ENCODE measurements at places on chromosomes 16 and 17.

DNA sequence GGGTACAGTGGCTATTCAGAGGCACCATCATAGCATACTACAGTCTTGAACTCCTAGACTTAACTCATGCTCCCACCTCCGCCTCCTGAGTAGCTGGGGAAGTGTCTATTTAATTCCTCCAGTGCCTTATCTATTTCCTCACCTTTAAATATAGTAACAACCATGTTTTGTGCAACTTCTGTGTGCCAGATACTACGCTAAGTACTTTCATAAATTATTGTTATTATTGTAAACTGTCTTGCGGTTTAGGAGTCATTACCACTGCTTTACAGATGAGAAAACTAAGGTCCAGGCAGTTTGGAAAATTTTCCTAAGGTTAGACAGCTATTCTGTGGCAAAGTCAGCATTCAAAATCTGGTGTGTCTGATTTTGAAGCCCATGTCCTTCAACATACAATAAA lies 359.1 kb upstream of the XYLT1 start:
- no peak for DNase-seq

DNA sequence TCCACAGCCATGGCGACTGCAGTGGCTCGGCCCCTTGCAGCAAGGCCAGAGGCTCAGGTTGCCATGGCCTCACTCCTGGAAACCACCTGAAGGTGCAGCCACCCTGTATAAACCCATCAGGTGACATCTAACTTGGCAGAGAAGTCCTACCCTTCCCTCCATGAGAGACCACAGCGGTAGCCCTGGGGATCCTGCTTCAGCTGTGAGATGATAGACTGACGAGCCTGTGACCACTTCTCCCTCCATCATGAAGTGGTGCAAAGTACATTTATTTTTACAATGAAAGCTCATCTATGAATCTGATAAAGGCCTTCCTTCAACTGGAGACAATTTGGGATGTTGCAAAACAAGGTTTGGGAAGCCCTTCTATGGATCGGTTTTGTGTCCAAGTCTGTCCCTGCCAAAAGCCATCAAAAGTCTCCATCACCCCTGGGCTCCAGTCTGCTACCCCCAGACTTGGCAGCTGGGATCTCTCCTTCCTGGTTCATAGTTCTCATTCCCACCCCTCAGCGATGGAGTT lies 1.8 kb downstream of the ZACN start:
- DNase-seq = no peak

DNA sequence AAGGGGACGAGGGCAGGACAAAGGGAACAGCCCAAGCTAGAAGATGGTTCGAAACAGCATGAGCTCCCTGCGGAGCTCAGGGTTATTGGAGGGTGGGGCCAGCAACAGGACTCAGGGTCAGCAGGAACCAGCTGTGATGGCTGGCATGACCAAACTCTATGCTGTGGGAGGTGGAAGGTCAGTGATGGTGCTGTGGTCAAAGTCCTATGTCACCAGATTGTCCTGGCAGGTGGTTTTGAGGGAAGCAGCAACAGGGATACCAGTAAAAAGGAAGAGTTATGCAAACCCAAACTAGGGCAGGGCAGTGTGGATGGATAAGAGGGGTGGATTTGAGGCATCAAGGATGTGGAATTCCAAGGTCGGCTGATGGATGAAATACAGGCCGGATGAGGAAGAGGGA lies 32.4 kb downstream of the CACNG4 start:
- DNase-seq = no peak

GRCh38 chr17:834136-834535 lies 52.0 kb downstream of the MRM3 start:
- no peak for DNase-seq

DNA sequence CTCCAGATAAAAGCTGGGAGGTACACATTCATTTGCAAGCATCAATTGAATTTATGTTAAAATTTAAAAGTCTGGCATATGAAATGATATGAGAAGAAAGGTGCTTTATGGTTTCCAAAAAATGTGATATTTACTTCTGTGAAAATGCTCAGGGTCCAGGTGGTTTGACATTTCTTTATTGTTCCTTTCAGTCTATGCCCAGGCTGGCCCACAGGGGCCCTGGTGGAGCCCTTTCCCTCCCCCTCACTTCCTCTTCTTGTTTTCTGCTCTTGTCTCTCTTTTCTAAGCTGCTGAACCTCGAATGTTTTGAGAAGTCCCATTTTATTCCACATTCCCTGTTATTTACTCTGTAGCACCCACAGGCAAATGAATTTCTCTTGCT lies 127.8 kb downstream of the HS3ST3B1 start:
- DNase-seq = no peak

DNA sequence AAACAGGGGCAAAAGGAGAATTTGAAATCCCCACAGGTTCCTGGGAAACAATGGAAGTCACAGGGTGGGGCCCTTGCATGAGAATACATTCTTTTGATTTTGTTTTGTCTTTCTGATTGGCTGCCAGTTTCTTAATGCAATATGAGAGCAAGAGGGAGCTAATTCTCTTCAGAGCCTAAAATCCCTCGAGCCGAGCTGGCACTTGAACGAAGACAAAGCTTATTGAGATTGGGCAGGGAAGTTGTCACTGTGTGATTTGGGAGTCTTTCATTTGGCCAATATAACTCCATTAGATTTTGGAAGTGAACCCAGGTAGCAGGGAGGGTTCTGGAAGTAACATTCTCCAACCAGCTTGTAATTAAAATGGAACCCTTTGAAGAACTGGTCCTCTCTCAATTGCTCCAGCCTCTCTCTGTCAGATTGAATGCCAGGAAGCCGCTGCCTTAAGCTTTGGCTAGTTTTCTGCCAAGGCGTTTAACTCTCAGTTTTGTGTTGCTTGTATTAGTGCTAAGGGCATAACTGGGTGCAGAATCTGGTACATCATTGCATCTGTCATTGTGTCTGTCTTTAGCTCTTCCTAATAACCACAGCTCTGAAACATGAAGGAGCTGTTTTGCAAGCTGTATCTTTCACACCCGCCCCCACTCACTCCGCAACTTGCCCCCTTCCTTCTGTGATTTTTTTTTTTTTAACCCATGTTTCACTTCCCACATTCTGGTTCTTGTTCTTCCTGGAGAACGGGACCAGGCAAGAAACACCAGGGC lies 272.0 kb downstream of the MAF start:
- no peak for DNase-seq

DNA sequence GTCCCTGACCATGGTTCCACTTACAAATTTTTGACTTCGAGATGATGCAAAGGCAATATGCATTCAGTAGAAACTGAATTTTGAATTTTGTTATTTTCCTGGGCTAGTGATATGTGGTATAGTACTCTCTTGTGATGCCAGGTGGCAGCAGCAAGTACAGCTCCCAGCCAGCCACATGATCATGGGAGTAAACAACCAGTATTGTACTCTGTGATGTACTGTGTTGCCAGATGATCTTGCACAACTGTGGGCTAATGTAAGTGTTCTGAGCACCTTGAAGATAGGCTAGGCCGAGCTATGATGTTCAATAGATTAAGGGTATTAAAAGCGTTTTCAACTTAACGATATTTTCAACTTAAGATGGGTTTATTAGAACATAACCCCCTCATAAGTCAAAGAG lies 250.8 kb downstream of the STX8 start:
- peak; percentile 39 for DNase-seq

DNA sequence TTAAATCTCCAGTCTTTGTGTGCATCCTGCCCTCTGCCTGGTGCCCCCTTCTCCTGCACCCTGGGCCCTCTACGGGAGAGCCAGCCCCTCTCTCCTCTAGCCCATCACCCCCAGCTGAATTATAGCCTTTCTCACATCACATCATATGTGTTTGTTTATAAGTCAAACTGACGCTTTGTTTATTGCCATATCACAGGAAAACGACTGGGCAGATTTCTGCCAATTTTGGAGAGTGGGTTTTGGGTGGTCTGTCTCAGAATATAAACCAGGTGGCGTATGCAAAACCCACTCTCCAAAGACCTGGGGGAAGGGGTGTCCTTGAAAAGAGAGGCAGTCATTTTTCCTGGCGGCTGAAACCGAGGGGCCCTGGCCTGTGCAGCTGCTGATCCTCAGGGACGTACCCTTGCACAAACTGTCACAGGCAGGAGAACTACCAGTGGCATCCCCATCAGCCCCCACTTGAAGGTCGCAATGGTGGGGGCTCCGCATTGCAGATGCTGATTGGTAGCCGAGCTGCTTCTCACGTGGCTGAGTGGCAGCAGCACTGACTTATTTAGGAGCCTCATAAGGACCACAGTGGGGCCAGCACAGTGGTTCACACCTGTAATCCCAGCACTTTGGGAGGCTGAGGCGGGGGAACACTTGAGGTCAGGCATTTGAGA lies 34.8 kb upstream of the CDC42EP4 start:
- no peak for DNase-seq

DNA sequence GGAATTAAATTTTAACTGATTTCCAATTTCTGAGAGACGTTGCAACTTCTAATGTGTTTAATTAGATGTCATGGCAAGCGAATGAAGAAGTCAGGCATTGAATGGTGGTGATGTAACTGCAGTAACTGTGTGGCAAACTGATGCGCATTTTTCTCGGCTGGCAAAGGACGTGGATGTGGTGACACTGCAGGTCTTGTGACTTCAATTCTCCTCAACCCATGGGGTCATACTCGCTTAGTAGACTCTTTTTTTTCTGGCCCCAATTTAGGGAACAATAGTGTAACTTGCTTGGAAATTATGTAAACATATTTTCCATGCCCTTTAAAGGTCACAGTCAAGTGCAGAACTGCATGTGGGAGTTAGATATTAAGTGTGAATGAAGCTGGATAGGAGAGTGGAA lies 1.9 kb upstream of the FAM20A start:
- DNase-seq = no peak

GRCh38 chr17:17172001-17172939 lies 33.9 kb downstream of the PLD6 start:
- no peak for DNase-seq

DNA sequence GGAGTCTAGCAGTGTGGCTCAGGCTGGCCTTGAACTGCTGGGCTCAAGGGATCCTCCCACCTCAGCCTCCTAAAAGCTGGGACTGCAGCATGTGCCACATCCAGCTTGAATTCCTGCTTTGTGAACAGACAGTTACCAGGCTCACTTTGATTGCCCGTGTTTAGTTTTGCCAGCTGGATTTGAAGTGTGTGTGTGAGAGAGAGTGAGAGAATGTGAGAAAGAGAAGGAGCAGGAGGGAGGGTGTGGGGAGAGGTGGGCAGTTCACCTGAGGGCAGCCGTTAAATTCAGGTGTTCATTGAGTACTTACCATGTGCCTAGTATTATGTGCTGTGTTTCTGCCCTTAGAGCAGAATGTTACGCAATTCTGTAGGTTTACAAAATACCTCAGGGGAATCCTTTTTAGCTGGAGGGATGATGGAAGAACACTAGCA lies 4.7 kb downstream of the DUSP14 start:
- no peak for DNase-seq

DNA sequence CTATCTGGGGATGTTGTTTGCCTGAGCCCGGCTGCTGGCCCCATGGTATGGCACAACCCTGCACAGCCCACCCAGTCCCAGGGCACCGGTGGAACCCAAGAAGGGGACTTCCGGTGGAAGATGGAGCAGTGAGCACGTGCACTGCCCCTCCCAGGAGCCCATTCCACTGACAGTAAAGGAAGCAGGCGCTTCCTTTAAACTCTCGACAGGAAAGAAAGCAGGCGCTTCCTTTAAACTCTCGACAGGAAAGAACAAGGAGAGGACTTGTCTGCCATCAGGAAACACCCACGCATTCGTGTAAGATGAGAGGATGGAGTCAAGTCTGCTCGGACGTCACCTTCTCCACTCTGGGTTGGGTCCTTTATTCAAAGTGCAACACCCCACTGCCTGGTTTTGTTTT lies 53.7 kb downstream of the IL21R start:
- peak; percentile 60 for DNase-seq

DNA sequence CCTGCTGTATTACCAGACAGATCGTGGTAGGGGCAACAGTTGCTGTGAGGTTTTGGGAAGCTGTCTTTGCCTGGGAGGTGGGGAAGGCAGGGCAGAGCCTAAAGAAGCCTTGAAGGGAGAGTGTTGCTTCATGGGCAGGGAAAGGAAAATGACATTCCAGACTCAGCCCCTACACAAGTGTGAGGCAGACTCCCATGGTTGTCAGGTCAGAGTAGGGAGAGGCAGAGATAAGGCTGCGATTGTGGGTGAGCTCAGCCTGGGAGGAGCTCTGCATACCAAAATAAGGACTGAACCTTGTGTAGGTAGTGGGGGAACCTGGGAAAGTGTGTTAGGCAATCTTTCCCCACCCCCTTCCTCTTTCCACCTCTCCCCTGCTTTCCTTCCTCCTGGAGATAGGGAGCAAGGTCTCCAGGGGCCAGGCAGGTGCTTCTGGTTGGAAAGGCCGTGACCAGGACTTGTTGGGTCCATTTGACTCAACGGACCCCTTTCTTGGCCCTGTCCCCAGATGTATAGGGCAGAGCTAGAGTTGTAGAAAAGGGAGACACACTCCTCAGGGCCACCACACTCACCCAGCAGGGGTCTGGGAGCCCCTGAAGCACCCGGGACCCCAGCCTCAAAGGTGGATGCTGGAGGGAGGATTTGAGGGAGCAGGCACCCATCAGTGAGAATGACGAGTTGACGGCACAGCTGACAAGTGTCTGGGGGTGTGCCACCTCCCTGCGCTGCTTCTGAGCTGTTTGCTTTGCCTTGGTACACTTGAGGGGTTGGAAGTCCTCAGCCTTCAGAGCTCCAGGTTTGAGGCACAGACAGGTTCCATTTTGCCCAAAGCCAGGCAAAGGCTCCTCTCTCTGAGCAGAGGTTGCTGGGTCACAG lies 18.5 kb upstream of the TOB1 start:
- peak; percentile 31 for DNase-seq

GRCh38 chr16:73047536-73048291 lies at the start of gene ZFHX3:
Gene ZFHX3, minus strand, starts transcription at chr16:73048128. Its CDS starts 87,983 bp downstream, at chr16:72960145.
- DNase-seq = peak; percentile 55

GRCh38 chr16:56673921-56674320 lies 4.3 kb downstream of the MT1H start:
- DNase-seq = peak; percentile 42

DNA sequence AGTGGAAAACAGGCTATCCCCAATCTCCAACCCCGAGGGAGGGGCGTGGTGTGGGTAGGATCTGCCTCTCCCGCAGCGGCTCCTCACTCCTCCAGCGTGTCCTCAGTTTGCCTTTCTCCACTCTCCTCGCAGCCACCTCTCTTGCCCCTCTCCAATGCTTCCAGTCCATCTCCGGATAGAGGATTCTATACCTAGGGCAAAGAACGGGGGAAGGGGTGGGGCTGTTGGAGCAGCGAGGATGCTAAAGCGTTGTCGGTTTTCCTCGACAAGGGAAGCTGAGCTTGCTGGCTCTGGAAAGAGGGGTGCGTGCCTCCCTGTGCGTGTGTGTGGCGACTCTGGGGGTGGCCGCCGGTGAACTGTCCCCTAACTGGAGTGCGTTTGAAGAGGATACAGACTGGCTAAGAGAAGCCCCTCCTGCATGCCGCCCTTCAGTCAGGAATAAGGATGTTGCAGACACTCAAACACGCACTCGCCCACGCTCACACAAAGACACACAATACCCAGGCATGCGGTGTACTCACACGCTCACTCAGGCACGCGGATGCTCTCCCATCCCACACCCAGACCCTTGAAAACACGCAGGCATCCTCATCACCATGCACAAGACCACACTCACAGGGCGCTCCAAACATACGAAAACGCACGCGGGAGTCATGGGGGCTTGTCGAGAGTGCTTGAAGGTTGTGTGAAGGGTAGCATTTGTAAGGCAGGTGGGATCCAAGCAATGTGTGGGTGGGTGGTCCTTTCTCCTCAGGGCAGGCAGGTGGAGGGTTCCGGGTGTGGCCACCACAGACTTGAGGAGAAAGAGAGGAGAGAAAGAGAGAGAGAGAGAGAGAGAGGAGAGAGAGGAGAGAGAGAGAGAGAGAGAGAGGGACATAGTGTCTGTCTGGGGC lies 655 bp upstream of the GPR139 start:
- DNase-seq = no peak

Measured in fibroblast of pulmonary artery (primary cell).